ENCODE measurements at places on chromosomes 7 and 10. TPM values are rescaled to one million over a fixed set of nuclear protein-coding genes. Genes with fewer than 3 reads are reported as not detected.

Gene VWA2
- total RNA-seq: 1.1 TPM

DNA sequence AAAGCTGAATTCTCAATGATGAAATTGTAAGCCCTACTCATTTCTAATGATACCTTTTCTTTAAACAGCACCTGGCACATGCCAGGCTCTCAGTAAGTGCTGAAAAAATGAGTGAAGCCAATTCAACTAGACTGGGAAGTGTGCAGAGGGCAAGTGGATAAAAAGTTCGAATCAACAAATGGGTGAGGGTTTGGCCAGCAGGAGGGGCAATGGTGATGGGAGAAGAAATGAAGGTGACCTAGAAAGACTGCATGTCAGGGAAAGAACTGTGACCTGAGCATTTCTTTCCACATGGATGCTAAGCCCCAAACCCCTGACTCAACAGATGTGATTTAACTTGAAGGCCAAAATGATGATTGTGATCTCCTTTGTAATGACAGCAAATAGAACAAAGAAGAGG, 54.6 kb downstream of the DKK1 start:
- no peak for DNase-seq

GRCh38 chr10:76469675-76470074, 1038.3 kb downstream of the LRMDA start:
- DNase-seq: no peak

DNA sequence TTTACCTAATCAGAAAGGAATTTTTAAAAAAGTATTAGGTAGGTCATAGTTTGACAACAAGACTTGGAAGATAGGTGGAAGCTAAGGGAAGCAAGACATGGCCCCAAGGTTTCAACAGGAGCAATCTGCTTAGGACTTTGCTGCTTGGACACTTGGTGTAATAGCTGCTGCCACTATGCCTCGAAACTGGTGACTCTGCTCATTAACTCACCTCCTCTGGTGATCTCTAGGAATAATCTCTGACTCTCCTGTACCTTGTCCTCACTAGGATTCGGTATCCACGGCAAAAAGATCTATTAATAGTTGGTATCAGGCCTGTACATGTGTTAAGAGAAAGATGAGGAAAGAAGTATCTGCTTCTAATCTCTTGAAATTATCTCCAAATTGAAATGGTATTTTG, 53.1 kb downstream of the PTEN start:
- no peak for DNase-seq
